ENCODE measurements at places on chromosomes 5 and 9. TPM values are rescaled to one million over a fixed set of nuclear protein-coding genes. Genes with fewer than 3 reads are reported as not detected.

CCDC171 gene
- polyA plus RNA-seq: 5.1 TPM

RAB3C gene
- 1.2 TPM for polyA plus RNA-seq

LRRC19 gene
- 12.2 TPM for polyA plus RNA-seq

PCDH1 gene
- 18.7 TPM for polyA plus RNA-seq

TPPP gene
- 8.4 TPM for polyA plus RNA-seq

DMGDH gene
- 28.2 TPM for polyA plus RNA-seq

THBS4 gene
- 14.2 TPM for polyA plus RNA-seq

- DNase-seq: no peak
These were observed 115.1 kb downstream of the BAAT start for GRCh38 chr9:101269591-101270283.

- DNase-seq: no peak
These were observed 92.8 kb upstream of the ADAMTS2 start for GRCh38 chr5:179438011-179438441.

DNA sequence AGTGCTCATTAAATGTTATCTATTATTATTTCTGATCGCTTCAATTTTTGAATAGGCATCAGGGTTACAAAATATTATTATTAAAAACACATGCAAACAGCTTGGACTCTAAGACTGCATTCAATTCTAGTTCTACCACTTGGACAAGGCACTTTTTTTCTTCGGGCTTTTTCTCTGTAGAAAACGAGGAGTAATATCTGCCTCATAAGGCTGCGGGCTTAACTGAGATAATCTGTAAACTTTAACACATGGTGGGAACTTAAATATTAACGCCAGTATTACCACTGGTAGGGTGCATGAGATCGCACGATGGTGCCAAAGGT, 511 bp upstream of the SPDL1 start:
- no peak for DNase-seq

DNA sequence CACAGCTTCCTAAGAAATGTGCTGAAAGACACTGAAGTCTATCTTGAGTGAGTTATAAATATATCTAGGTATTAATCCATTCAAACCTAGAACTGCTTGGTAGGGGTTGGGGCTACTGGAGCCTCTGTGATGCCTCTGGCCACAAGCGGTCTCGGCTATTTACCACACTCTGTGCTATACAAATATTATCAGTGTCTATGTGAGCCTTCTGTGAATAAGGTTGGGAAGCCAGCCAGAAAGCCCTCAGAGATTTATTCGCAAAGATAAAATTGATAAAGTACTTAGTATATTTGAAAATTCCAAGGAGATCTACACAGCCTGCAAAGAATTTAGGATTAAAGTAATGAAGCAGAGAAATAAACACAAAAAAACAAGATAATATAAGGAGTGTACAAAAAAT, 41.4 kb downstream of the LIFR start:
- DNase-seq: no peak

GRCh38 chr9:131011274-131012022, 2.5 kb downstream of the LAMC3 start:
- no peak for DNase-seq

- no peak for DNase-seq
These were observed 384 bp upstream of the DMXL1 start for GRCh38 chr5:119070578-119070827.

GRCh38 chr9:89616411-89616810, 11.6 kb downstream of the GADD45G start:
- DNase-seq: no peak

GRCh38 chr5:139243425-139243970, 45.3 kb upstream of the SIL1 start:
- no peak for DNase-seq

GRCh38 chr9:92706218-92706940, 36.4 kb upstream of the IPPK start:
- no peak for DNase-seq

DNA sequence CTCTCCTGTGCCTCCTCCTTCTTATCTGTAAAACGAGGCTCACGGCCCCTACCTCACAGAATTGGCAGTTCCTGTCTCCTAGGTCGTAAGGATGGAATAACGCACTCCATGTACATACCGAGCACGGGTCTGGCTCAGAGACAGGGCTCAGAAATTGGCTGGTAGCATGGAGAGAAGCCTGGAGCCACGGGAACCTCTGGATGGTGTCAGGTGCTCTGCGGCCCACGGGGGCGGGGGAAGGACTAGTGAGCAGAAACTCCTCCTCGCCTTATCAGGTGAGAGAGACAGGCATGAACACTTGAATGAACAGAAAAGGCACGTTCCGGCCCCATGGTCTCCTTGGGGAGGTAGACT, 15.4 kb upstream of the C5orf47 start:
- DNase-seq: no peak

- no peak for DNase-seq
These were observed 104.5 kb downstream of the NSG2 start for GRCh38 chr5:174149989-174150388.

GRCh38 chr5:72477176-72477575, 30.0 kb downstream of the ZNF366 start:
- no peak for DNase-seq

- no peak for DNase-seq
These were observed 422.6 kb downstream of the MAN2A1 start for GRCh38 chr5:110112348-110112747.

GRCh38 chr5:131430794-131431193, 166.9 kb downstream of the CDC42SE2 start:
- DNase-seq: no peak

- no peak for DNase-seq
These were observed 105.7 kb upstream of the NUDT12 start for GRCh38 chr5:103668281-103668680.

- DNase-seq: no peak
These were observed 125.5 kb downstream of the DCP2 start for GRCh38 chr5:113102121-113102531.

Data from renal cortex interstitium (tissue), 15 donors.